Eye (tissue), 1 donor: ENCODE measurements at places on chromosomes 6 and 20.

GRCh38 chr6:6751619-6752023 lies 163.1 kb downstream of the LY86 start:
- peak; percentile 21 for DNase-seq

- DNase-seq, result no peak
Observed at GRCh38 chr20:14343491-14344065, 6.2 kb upstream of the FLRT3 start.

DNA sequence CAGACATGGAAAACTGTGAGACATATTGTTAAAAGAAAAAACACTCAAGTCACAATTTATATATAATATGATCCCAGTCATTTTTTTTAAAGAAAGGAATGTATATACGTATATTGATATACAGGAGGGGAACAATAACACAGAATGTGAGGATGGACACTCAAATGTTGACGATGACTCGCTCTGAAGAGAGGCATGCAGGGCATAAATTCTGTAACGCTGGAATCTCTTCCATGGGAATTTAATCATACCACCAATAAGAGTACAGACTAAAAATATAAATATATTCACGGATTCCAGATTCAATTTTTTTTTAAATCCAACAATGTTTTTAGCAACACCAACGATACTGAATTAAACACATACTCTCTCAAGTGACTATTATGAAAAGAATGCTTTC lies 106.9 kb upstream of the CCDC28A start:
- no peak for DNase-seq

DNA sequence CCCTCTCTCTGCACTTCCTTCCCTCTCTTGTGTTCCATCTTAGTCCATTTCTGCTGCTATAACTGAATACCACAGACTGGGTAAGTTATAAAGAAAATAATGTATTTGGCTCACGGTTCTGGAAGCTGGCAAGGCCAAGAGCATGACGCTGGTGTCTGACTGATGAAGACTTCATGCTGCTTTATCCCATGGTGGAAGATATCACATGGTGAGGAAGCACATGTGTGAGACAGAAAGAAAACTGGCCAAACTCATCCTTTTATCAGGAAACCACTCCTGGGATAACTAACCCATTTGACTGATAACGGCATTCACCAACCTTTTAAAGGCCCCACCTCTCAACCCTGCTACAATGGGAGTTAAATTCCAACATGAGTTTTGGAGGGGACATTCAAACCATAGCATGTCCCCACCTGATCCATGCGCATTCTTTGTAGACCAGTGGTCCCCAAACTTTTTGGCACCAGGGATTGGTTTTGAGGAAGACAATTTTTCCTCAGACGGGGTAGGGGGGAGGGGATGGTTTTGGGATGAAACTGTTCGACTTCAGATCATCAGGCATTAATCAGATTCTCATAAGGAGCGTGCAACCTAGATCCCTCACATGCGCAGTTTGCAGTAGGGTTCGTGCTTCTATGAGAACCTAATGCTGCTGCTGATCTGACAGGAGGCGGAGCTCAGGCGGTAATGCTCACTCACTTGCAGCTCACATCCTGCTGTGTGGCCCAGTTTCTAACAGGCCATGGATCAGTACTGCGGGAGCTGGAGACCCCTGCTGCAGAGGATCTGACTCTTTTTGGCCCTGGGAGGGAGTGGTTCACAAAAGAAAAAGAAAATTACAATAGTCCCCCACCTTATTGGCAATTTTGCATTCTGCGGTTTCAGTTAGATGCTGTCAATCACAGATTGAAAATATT lies 71.7 kb upstream of the RNF24 start:
- peak; percentile 72 for DNase-seq

- no peak for DNase-seq
Observed at GRCh38 chr6:6411115-6411514, 90.7 kb upstream of the F13A1 start.
